Inflammatory macrophage treated with lipopolysaccharide for 1 hour (primary cell): ENCODE measurements at places on chromosomes 11 and 22.

DNA sequence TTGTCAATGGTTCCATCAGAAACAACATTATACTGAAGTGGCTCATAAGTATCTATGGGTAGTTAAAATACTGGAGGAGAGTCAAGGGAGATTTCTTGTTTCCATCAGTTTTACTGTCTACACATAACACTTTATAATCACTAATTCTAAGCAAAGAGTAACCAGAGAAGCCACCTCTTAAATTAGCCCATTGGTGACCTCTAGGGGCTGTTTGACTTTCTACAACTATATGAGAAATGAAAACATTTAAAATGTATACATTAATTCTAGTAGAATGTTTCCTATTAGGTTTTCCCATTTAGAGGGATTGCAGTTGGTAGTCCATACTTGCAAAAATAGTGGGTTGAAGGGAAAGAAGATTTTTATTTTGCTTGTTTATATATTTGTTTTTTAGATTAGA lies 504.3 kb downstream of the FAM181B start:
- DNase-seq: no peak

- no peak for DNase-seq
Observed at GRCh38 chr11:122804796-122805195, 33.5 kb upstream of the CRTAM start.

DNA sequence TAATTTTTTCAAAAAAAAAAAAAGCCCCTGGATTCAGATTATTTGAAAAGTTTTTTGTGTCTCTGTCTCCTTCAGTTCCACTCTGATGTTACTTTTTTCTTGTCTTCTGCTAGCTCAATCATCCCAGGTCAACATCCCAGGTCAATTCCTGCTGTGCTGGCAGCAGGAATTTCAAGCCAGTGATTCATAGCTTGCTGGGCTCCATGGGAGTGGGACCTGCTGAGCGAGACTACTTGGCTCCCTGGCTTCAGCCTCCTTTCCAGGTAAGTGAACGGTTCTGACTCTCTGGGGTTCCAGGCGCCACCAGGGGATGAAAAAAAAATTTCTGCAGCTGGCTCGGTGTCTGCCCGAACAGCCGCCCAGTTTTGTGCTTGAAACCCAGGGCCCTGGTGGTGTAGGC lies 31.4 kb downstream of the PLAAT5 start:
- no peak for DNase-seq

GRCh38 chr11:88252208-88252607 lies 77.0 kb upstream of the RAB38 start:
- DNase-seq: no peak

DNA sequence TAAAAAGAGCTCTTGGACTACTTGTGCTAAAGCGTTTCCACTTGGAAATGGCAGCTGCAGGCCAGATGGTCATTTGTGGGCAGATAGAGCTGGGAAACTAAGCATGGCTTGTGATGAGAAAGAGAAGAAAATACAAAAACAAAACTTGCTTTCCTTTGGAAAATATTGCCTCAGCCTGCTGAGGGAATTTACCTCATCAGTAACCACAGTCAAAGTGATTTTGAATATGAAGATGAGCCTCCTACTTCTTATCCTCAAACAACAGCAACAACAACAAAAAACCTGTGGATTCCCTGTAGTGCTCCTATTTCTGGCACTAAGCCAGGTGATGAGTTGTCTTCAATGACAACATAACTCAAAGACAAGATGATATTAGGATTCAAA lies 62.7 kb upstream of the FIBIN start:
- no peak for DNase-seq

DNA sequence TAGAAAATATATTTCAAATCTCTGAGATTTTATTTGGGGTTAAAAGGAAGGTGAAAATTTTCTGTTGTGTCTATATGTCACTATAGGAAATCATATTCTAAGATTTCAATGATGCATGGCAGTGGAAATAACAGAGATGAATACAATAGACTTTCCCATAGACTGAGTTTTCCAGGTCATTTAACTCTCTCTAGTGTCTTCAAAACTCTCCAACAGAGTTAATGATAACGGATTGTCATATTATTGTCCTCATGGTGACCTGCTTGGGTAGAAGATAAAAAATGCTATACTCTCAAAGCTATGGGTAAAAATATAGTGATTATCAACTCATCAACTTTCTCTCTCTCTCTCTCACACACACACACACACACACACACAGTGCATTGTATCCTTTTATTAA lies 312.9 kb downstream of the CNTN5 start:
- no peak for DNase-seq

DNA sequence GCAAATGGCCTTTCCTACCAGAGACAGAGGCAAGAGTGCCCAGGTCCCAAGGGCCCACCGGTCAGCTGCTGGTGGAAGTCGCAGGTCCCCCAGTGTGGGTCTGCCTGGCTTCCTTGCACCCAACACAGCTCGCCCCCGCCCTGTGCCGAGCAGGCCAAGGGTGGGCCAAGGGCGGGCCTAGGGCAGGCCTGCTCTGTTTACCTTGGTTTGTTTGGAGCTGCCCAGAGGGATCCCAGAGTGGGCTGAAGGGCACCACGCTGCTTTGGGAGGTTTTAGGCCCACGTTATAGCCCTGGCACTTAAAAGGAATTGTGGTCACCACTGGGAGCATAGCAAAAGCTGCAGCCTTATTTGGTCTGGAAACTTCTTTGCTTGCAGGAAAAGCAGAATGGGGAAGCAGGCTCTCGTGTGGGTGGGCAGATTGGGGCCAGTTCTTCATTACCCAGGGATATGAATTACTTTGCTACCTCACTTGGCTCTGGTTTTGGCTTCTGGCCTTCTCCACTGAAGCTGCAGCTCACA lies 38.0 kb downstream of the MRGPRD start:
- DNase-seq: peak; percentile 67

DNA sequence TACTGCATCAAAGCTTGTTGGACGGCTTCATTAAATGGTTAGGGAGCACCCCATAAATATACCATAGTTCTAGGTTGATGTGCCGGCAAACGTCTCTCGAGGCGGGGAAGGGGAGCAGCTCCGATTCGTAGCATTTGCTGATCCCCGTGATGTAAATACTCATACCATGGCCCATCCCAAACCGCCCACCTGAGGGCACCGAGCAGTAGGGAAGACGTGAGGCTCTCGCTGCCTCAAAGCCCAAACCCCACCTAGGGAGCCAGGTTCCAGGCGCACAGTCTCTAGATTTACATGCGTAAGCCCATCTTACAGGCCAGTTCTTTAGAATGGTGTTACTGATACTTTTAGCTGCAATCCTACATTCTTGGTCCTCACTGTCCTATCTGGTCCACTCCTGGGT lies 124.0 kb downstream of the FEZ1 start:
- no peak for DNase-seq

GRCh38 chr11:113532697-113533424 lies 57.7 kb upstream of the DRD2 start:
- peak; percentile 88 for DNase-seq

- DNase-seq: no peak
Observed at GRCh38 chr22:21054046-21054713, 8.4 kb downstream of the LRRC74B start.

GRCh38 chr11:126805870-126806269 lies 194.7 kb downstream of the KIRREL3 start:
- DNase-seq: no peak

DNA sequence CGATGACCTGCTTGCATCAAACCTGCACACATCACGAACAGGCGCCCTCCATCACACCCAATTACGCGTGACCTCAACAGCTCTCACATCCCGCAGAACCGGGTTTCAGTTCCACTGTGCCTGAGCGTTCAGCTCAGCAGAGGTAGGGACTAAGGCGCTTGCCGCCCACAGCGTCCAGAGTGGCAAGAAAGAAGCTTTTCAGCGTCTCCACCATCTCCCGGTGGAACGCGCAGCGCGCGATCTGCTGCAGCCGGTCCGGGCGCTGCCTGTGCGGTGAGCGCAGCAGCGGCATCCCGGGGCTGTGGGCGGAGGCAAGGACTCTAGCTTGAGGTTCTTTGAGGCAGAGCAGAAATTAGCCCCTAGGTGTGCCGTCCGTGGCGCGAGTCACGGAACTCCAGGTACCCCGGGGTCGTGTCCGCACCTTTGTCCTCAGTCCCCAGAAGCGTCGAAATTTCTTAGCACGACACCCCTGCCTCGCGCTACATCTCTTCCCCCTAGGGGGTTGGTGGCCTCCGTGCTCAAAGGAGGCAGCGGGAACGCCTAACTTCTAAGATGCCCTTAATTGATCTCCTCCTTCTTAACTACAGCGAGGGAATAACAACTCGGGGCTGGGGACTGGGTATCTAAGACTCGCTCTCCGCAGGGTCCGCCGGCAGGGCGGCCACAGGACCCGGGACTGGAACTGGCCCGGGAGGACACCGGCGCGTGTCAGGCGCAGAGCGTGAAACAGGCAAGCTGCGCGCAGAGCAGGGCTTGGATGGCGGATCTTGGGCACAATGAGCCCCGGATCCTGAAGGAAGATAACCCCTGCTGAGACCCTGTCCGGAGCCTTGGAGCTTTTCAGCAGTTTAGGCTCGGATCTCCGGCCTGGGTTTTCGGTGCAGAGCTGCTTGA lies 1.7 kb upstream of the CALCA start:
- no peak for DNase-seq

DNA sequence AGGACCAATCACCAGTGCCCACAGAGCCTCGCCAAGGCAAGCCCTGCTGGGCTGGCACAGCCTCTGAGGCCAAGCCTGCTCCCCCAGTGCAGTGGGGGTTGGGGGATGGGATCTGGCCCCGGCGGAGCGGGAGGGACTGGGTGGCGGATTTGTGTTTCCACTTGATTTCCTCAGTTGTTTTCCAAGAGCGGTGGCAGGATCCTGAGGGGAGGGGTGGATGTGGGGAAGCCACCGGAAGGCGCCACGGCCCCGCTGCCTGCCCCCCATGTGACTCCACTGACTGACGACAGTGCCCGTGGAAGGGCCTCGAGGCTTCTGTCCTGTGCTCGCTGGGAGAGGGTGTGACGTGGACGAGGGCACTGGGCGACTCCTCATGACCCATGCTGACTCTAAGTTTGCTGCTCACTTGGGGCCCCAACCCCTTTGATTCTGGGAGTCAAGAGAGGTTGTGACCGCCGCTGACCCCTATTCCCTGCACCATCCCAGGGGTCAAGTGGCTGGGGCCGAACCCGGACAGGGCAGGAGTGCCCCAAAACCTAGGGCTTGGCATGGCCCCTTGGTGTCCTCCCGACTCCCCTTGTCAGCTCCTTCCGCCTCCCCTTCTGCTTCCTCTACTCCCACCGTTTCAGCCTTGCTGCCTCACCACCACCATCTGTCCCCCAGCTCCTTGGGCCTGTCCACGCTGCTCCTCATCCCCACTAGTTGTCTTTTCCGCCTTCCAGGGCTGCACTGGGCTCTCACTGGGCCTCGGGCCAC lies 23.5 kb upstream of the PICK1 start:
- no peak for DNase-seq

DNA sequence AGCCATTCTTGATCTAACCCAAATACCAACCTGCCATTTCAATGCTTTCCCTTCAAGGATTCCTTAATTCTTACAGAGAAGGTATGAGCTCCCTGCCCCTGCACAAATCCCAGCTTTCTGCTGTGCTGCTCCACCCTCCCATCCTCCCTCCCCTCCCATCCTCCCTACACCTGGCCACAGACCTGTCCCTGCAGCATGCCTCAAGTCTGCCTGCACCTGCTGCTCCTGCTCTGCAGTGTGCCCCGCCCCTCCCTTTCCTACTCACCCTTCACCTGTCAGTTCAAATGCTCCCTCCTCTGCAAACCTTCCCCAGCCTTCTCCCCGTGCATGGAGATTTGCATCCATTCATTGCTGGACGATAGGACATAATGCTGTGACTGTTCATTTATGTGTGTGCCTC lies 139.9 kb upstream of the NARS2 start:
- no peak for DNase-seq

GRCh38 chr11:94760296-94760695 lies 7.9 kb upstream of the AMOTL1 start:
- DNase-seq: no peak

GRCh38 chr11:111047374-111047773 lies 198.2 kb upstream of the POU2AF2 start:
- DNase-seq: no peak

GRCh38 chr11:45233804-45234170 lies 52.4 kb downstream of the SYT13 start:
- DNase-seq: no peak

DNA sequence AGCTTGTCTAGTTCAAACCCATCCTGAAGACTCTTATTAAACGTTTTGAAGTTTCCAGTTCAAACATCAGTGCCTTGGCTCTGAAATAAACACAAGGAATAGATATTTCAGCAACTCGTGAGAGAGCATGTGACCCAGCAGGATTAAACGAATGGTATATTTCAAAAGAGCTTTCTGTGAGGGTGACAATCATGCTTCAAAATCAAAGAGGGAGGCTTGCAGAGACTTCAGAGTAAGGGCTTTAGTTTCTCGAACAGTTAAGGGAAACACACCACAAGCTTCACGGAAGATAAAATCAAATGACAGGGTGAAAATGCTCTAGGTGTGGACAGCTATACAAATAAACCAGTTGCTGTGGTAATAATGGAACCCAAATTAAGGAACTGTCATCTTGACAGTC lies 1.4 kb downstream of the HPS4 start:
- no peak for DNase-seq

DNA sequence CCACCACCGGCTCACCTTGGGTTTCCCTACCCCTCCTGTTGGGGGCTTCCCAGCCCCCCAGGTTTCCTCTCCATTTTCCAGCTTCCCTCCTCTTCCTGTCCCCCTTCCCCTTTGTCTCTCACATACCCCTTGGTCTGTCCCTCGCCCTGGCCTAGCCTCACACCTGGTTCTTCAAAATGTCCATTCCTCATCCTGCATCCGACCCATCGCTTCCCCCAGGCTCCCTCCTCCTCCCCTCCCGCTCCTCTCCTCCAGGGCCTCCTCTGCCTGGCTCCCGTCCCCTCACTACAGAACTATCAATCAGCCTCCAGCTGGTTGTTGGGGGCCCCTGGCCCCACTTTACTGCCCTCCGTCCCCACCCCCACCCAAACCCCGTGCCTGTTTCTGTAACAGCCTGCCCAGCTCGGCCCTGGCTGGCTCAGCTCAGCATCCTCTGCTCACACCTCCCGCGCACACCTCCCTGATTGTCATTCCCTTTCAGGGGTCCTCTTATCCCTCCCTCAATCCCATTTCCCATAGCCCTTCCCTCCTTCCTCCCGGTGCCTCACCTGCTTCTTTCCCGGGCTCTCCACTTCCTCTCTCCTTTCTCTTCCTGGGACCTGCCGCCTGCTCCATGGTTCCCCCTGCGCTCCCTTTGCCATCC lies 1.2 kb downstream of the CNIH2 start:
- no peak for DNase-seq

GRCh38 chr11:85889676-85890579 lies 34.7 kb downstream of the CCDC83 start:
- DNase-seq: no peak

DNA sequence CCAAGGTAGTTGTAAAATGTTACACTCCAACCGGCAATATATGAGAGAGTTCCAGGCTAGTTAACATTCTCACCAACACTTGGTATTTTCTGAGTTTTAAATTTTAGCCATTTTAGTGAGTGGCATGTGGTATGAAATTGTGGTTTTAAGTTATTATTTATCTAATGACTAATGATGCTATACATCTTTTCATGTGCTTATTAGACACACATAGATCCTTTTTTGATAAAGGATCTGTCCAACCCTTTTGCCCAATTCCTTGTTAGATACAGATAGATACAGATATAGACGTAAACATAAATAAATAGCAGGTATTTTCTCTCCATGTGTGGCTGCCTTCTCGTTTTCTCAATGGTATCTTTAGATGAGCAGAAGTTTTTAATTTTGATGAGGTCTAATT lies 39.3 kb downstream of the ALKBH8 start:
- DNase-seq: no peak
